ENCODE measurements at places on chromosomes 7 and 10.
A peak's percentile ranks its signal among the peaks of the same experiment; 100 is the strongest.

DNA sequence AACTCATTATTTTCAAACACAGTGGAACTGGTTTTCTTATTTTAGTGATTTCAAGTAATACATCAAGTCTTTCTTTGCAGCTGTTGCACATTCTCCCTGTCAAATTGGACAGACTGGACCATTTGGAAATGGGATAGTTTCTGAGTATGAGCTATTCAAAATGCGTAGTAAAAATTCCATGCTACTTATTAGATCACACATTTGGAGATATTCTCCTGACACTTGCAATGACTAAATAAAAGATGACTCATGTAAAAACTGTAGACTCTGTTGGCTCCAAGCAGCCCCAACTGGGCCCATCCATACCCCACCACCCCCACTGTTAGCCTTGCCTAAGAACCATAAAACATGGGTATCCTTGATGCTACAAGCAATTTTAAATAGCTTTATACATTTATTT lies 25.9 kb upstream of the BICC1 start:
- no peak for DNase-seq

DNA sequence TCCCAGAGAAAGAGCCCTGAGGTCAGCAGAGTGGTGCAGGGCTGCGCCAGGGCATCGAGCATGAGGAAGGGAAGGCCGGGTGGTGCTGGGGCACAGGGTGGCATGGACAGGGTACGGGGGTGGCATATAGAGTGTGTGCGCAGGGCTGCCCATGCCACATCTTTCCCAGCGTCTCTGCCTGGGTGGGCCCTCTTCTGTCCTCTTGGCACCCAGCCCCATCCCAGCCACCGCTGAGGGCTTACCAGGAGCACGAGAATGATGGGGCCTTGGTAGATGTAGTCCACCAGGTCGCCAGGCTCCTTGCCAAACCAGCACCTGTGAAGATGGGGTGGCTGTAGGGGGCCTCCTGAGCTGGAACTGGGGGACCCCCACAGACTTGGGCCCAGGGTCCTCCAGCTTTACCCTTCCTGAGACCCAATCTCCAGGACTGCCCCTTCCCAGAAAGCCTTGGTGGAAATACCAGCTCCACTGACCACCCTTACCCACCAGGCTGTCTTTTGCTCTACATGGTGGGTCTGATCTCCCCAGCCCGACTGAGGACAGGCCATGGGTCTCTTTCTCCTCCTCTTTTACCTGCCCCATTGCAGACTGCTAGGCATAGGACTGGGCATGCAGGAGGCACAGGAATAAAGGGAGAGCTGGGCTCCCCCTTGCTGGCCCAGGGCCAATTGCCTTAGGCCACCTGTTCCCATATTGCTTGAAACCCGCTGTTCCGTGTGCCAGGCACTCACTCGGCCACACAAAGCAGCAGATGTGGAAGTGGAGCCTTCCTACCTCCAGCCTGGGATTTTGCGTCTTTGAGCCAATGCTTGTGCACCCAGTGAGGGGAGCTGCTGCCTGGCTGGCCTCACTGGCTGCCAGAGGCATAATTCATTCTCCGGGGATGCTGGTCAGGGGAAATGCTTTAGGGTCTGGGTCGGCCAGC lies 21.7 kb downstream of the CRHR2 start:
- no peak for DNase-seq

- no peak for DNase-seq
These were observed at the start of gene CAMK2B for GRCh38 chr7:44325201-44325671. Gene CAMK2B (minus strand): TSS chr7:44325594. CDS start chr7:44325421, 173 bp downstream.

- peak; percentile 35 for DNase-seq
These were observed 91.2 kb upstream of the MPP7 start for GRCh38 chr10:28393956-28394568.

DNA sequence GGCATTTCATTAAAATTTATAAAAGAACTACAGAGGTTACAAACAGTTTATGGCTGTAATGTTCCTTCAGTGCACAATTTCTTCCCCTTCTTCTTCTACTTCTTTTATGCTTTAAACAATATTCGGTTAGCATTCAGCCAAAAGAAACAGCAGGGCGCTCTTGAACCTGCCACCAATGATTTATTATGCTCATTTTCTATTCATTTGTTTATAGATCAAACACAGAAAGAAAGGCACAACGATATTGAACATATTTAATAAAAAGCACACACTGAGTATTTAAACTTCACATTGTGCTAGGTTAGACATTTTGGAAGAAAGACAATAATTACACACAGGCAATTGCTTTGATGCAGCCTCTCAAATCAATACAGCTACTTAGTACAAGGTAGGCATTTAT lies 1025.8 kb upstream of the LRRN3 start:
- DNase-seq, result no peak

GRCh38 chr10:88316292-88316861 lies 266.7 kb downstream of the RNLS start:
- no peak for DNase-seq

DNA sequence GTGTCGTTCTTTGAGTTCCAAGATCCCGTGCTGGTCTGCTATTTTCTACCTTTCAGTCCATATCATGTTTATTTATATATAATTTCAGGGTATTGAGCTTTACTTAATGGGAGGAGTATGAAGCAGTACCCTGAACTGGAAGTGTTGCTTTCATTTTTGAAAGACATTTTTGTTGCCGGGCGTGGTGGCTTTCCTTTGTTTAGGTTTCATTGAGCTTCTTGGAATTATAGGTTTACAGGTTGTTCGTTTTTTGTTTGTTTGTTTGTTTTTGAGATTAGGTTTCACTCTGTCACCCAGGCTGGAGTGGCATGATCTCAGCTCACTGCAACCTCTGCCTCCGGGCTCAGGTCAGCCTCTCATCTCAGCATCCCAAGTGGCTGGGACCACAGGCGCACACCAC lies 7.4 kb downstream of the ZNF487 start:
- DNase-seq, result no peak

DNA sequence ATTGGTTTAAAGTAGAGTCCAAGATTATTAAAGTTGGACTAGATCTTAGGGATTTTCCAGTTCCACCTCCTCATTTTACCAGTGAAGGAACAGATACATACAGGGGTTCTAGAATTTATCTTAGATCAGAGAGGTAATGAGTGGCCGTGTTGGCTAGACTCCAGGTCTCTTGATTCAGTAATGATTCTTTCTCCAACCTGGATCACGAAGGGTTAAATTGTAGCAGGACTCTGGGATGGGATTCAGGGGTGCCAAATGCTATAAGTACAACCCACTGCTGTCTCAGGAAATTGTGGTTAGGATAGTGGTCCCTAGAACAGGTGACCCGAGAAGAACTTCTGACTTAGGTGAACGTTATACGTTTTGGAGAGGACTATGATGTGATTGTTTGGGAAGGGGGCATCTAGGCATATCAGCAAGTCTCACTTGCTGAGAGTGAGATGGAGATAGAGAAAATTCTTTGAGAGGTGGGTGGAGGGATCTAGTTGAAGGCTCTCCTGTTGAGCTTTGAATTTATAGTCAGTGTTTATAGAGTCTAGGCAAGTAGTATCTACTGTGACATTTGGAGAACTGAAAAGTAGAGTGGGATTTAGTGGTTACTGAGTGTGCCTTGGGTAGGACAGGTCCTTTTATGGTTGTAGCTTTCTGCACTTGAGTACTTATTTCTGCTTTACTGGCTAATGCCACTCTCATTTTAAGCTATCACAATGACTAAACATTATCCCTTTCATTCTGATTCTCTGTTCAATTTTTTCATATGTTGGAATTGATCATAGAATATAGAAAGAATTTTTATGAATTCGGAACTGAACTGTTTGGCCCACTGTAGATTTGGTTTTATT lies 58.3 kb downstream of the ST7 start:
- DNase-seq, result no peak

DNA sequence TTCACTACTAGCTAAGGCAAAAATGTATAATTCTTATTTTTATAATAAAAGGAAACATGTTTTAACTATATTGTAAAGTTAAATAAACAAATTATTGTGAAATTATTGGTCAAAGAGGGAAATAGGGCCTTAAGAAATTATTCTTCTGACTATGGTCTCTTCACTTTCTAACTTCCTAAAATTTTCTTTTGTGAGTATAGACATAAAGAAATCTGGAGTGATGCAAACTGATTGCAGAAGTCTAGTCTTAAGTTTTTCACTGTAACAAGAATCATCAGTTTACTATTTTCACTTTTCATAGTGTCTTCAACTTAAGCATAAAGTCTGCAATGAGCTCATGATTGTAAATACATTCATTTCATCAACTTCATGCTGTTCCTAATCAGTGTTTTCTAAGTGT lies 525.4 kb downstream of the TFEC start:
- no peak for DNase-seq
